Bone marrow (tissue), 2 donors: ENCODE measurements at places on chromosomes 5 and 9.

GRCh38 chr9:9791611-9792010, 821.2 kb downstream of the PTPRD start:
- no peak for DNase-seq

GRCh38 chr9:113863345-113863744, 12.8 kb upstream of the ZNF618 start:
- DNase-seq, result no peak

DNA sequence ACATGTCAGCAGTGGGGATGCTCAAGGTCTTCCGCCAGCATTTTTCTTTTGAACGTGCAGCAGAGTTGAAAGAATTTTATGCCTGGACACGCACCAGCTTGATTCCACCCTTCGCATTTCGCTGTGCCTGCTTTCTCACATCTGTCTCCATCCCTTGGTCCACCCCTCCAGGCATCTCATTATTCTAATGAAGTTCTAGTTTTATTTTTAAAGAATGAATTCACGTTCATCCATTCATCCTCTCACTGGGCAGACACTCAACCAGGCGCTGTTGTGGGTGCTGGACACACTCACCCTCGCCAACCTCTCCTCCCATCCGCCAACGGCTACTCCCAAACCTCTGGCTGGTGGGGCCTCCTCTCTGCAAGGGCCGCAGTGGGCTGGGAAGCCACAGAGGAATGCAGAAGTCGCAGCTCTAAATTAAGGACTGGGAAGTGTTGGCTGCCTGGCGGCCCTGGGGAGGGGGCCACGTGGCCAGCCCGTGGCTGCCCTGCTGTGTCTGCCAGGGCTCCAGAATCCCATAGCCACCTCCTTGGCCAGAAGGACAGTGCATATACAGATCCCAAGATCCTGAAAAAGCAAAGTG, 6.7 kb downstream of the SUSD3 start:
- DNase-seq, result no peak

DNA sequence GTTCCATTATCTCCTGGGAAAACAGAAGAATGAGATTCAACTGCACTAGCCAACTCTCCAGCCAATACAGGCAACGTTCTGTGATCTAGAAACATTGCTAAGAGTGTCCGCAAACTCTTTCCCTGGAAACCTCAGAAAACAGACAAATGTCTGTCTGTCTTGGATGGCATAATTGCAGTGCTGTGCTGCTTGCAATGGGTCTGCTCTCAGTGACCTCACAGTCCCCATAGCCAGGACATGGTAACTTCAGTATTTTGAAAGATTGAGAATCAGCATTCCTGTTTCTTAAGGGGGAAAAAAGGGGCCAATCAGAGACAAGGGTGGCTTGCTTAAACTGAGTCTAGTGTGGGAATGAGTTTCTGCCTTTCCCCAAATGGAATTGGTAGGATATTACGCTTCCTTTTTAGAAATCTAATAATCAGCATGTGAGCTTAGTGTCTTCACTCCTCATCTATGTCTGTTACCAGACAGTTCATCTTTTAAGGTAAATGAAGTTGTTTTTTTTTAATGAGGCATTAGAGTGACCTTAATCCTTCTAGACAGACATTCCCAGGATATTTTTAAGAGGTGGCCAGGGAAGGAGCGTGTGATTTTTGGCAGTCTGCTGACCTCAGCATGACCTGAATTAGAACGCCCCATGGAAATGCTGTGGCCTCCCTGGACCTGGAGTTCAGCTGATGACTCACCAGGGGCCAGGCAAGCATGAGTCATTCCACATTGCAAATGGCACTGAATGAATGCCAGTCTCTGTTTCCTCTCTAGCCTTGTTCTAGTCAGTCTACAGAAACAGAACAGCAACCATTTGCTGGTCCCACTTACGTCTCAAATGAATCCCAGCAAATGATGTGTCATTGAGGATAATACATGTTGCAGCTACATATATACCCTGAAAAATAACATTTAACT, 210.2 kb upstream of the ACTBL2 start:
- DNase-seq, result no peak

- DNase-seq, result no peak
Measured at GRCh38 chr5:103109277-103109676, 10.7 kb downstream of the GIN1 start.

GRCh38 chr5:159286420-159287035, 23.4 kb downstream of the UBLCP1 start:
- DNase-seq, result peak; percentile 38

DNA sequence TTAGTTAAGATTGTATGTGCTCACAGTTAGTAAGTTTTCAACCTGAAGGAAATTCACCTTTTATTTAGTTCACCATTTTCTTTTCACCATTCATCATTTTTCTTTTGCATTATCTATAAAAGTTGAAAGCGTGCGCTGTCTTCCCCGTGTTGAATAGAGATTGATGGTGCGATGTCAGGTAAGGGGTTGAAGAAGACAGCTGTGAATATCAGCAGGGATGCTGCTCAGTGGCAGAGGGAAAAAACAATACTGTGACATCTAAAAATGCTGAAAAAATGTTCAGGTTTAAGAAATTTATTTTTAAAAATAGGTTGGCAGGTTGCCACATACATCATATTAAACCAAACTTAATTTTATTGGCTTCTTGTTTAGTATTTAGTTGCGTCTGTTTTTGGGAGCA, 815.0 kb downstream of the DTWD2 start:
- DNase-seq, result no peak

DNA sequence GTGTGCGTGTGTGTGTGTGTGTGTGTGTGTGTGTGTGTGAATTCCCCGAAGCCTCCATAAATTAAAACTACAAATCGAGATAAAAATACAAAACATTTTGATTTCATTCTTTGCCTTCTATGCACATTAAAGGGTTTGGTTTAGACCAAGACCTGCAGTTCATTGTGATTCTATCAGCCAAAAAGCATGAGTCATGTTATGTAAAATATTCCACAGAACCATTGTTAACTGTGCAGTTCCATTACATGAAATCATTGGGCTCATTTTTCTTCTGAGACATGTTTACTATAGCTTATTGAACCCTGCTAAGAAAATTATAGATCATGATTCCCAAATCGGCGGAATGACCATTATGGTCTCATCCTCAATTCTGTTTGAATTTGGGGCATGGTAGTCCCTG, 11.7 kb downstream of the CAVIN4 start:
- DNase-seq, result no peak

DNA sequence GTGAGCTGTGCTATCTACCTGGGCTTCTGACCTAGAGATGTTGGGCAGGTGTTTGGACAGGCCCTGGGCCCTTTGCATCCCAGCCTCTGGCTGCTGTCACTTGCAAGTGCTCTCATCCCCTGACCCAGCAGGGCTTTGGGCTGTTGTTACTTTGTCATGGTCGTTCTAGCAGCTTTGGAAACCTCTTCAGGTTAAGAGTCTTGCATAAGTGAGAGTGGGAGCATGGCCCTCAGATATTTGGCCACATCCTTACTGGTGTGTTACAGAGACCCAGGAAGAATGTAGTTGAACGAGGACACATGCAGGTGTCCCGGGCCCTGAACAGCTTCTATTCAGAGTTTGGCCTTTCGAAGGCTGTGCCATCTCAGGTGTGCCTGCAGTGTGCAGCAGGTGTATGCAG, 4.5 kb downstream of the TENT4A start:
- DNase-seq, result no peak

GRCh38 chr5:95374061-95374460, 17.1 kb upstream of the FAM81B start:
- no peak for DNase-seq

- no peak for DNase-seq
Measured at GRCh38 chr9:4010309-4010708, 289.6 kb downstream of the GLIS3 start.

GRCh38 chr5:141605523-141606277, 13.1 kb downstream of the DIAPH1 start:
- DNase-seq, result peak; percentile 6

GRCh38 chr9:133470427-133470924, 8.4 kb downstream of the SLC2A6 start:
- DNase-seq, result no peak

- no peak for DNase-seq
Measured at GRCh38 chr5:171432583-171433351, 13.3 kb downstream of the FGF18 start.

DNA sequence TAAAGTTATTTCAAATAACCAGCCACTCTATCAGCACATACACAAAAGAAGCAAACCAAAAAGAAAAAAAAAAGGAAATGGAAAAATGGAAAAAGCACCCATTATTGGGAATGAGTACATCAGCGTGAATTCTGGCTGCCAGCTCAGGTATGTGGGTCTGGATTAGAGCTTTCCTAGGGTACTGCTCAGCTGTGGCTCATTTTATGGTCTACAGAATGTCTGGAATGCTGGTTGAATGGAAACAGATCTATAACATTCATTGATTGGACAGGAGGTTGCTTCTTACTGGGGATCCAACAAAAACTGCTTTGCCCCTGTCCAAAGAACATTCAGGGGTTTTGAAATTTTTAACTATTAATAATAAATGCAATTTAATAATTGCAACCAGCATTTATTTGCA, 3.9 kb upstream of the CAST start:
- DNase-seq, result no peak

DNA sequence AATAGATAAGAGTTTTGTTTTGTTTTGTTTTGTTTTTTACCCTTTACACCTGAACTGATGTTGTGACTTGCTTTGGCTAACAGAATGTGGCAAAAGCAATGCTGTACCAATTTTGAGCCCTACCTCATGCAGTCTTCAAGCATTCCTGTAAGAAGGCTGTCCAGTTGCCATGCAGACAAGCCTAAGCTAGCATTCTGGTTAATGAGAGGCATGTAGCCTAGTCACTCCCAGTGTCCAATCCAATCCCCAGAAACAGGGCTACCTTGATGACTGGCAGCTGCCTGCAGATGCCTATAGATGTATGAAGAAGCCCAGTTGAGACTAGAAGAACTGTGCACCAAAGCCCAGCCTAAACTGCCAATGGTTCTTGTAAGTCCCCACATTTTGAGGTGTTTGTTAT, 9.4 kb upstream of the EFNA5 start:
- DNase-seq, result no peak

- DNase-seq, result no peak
Measured at GRCh38 chr9:130948266-130948665, 9.2 kb upstream of the FIBCD1 start.

- DNase-seq, result no peak
Measured at GRCh38 chr5:74143721-74144330, 496.7 kb downstream of the ENC1 start.

DNA sequence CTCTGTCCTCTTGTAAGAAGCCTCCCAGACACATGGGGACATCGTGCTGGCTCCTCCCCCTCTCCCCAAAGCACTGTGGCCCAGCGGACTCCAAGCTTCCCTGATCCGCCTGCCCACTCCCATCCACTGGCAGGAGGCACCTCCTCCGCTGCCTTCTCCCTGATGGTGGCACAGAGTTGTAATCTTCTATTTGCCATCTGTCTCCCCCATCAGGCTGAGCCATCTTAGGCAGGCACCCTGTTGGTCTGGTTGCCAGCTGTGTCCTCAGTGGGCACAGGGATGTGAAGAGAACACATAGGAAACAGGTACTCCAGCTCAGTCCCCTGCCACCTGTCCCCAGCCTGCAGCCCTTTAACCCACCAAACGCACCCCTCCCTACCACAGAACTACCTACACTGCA, 5.4 kb upstream of the ZDHHC12 start:
- no peak for DNase-seq

GRCh38 chr5:132782101-132782500, 5.1 kb upstream of the SEPTIN8 start:
- DNase-seq, result no peak

DNA sequence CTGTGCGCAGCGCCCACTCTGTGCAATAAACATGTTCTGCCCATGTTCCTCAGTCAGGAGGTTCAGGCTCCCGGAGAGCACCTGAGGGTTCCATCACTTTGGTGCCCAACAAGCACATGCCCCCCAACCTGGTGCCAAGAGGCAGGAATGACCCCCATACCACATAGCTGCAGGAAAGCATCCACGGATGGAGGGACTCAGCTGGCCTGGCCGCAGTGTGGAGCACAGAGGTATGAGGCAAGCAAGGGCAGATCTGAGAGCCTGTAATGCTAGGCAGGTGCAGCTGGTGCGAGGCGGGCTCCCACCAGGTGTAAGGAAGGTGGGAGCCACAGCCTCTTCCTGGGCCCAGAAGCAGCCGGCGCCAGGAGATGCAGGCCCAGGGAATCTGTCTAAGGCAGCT, 4.3 kb upstream of the MRNIP start:
- DNase-seq, result no peak

GRCh38 chr5:82183828-82184227, 94.3 kb downstream of the RPS23 start:
- DNase-seq, result no peak

DNA sequence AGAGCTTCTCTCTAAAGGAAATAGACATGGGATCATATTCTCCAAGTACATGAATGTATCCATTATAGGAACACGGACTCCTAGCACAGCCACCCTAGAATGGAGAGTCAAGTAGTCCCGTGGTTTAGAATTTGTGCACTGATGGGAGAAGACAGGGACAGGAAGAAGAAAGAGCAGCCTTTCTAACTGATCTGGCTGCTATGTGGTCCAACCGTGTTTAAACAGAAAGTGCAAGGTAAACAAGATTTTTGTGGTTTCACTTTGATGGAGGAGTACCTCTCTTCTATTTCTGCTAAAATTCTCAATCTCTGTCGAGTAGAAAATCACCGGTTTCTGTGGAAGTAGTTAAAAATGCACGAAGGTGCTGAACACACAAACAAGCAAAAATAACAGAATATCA, 171.3 kb downstream of the ST8SIA4 start:
- no peak for DNase-seq

DNA sequence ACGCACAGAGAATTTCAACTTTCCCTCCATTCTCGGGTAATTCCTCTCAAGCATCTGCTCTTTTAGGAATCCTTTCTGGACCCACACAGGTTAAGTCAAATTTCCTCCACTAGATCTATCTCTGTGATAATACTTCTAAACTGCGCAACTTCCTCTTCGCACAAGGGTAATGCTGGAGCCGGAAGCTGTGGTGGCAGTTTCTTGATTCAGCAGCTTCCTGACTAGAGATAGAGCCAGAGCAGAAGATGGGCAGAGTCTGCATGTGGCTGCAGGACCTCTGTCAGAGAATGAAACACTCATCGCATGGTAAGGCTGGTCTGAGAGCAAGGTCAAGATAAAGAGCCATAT, 11.1 kb upstream of the CDC42SE2 start:
- DNase-seq, result peak; percentile 96
